Endothelial cell of coronary artery (primary cell): ENCODE measurements at places on chromosomes 7 and 10. TPM values are rescaled to one million over a fixed set of nuclear protein-coding genes. Genes with fewer than 3 reads are reported as not detected.

The SLK gene
- total RNA-seq = 70.4 and 72.8 TPM in 2 replicates

The CTAGE15 gene
- 0.09 and 0.38 TPM in 2 replicates for total RNA-seq

The IGFBP3 gene
- 6.7 and 300 TPM in 2 replicates for total RNA-seq

The C10orf53 gene
- not detected in 2 replicates for total RNA-seq
